ENCODE measurements at places on chromosomes 5 and 9. TPM values are rescaled to one million over a fixed set of nuclear protein-coding genes. Genes with fewer than 3 reads are reported as not detected.

DNA sequence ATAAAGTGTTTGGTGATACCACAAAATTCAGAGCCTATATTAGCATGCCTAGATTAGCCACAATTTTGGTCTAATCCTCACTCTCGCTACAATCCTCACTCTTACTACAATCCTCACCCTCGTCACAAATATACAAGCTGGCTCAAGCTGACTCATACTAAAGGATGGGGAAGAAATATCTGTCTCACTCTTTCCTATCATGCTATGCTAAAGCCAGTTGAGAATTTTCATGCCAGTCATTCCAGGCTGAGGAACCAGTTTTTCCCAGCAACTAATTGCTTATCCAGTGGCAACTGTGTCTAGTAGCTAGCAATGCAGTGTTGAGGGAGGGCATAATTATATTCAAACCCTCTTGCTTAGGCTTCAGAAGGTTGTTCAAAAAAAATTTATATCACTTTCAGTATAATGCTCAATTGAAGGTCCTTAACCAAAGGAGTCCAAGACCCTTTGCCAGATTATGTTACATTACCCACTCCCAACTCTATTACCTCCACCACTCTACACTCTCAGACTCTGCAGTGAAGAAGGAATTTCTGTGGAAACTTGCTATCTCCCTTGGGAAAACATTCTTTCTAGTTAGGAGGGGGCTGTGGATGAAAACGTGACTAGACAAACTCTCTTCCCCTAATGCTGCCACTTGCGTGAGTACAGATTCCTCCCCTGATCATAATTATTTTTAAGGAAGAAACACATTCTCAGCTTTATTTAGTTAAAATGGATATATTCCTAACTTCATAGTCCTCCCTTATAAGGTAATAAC lies 810.3 kb upstream of the ACO1 start:
- no peak for DNase-seq

- DNase-seq: no peak
These were observed 3.1 kb downstream of the KLF9 start for GRCh38 chr9:70411121-70411929.

DNA sequence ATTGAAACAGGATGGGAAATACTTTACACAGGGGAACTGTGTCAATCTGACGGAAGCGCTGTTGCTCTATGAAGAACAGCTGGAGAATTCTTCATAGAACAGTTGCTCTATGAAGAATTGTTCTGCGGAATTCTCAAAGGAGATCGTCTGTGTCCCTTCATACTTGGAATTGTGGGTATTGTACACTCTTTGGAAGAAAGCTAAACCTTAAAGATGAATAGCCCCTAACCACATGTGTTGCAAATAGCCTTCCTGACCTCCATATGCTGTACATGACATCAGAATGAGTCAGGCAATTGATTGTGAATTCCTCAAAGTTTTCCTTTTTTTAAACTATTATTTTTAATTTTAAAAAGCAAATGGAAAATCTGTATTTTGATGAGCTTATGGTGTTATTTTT lies 15.6 kb downstream of the NIM1K start:
- no peak for DNase-seq

ADGRD2 gene
- total RNA-seq: not detected

DMGDH gene
- total RNA-seq: 2.8 TPM

OR1L6 gene
- total RNA-seq: not detected

DNA sequence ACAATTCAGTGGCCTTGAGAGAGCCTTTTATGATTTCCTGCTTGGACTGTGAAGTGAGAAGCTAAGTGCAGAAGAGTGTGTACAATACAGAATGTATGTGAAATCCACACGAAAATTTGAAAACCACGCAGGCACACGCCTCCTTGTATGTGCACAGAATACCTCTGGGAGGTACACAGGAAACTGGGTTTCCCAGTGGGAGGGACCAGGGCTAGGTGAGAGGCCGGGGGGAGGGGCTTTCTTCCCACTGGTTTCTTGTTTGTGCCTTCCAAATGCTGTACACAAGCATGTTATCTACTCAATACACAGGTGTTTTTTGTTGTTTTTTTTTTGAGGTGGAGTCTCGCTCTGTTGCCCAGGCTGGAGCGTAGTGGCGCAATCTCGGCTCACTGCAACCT lies 16.1 kb downstream of the C9orf50 start:
- DNase-seq: no peak

LCP2 gene
- 68.6 TPM for total RNA-seq

MAMDC2 gene
- total RNA-seq: 9.0 TPM

DNAH5 gene
- total RNA-seq: 0.19 TPM

DNA sequence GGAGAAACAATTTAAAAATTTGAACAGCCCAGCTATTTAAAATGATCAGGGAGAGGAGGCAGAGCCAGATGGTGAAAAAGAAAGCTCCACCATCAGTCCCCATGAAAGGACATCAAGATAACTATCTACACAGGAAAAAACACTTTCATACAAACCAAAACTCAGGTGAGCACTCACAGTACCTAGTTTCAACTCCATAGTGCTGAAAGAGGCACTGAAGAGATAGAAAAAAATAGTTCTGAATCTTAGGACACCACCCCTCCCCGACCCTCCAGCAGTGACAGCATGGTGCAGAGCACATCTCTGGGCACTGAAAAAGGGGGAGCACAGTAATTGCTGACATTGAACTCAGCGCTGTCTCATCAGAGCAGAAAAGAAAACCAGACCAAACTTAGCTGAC lies 732.9 kb downstream of the CETN3 start:
- no peak for DNase-seq

DNA sequence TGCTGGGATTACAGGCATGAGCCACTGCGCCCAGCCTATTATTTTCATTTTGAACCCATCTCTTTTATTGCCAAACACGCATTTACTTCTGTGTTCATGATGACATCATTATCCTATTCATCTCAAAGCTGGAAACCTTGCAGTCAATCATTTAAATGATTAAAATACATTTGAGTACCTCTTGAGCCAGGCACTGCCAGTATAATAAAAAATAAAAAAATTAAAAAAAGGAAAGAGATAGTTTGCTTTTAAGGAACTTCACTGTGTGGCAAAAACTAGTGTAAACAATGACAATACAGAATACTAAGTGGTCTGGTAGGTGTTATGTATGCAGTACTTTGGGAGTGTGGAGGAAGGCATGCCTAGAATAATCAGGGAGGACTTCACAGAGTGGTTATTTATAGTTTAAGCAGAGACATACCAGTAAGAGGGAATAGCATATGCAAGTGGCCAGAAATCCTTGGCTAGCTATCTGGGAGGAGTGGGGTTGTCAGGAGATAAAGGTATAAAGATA lies 8.6 kb downstream of the NSD1 start:
- no peak for DNase-seq

- DNase-seq: no peak
These were observed 146.8 kb downstream of the EBF1 start for GRCh38 chr5:158952951-158953350.

- no peak for DNase-seq
These were observed 239.3 kb upstream of the PRDM9 start for GRCh38 chr5:23268136-23268535.

FAM169A gene
- 0.96 TPM for total RNA-seq

DNA sequence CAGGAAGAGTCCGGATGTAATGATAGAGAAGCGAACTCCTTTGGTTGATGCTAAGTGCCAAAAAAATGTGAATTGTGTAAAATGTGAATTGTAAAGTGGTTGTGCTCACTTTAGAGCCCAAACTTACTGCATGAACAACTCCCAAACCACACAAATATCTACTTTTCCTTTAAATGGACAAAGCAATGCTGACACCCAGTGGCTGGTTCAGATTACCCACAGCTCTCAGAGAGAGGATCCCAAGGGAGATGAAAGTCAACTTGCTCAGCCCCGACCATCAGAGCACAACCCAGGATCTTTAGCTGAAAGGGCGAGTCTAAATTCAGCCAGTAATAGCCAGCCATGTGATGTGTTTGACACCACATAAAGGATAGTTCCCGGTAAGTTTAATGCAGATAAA lies 133.7 kb downstream of the NMUR2 start:
- no peak for DNase-seq

FOXD4L6 gene
- 0.19 TPM for total RNA-seq

DNA sequence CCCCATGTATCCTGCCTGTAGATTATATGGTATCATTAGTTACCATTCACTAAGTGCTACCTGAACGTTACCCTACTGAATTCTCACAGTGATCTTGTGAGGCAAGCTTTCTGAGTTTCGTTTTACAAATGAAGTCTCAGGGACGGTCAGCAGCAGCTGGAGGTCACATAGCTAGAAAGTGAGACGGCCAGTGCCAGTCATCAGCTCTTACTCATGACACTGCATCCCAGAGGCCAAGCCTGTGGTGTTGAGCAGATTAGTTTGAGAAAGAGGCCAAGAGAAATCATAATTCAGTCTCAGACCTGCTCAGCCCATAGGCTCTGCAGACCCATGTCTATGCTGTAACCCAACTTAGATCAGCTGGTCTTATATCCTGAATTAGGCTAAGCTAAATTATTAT lies 95.7 kb upstream of the EGFLAM start:
- no peak for DNase-seq

DNA sequence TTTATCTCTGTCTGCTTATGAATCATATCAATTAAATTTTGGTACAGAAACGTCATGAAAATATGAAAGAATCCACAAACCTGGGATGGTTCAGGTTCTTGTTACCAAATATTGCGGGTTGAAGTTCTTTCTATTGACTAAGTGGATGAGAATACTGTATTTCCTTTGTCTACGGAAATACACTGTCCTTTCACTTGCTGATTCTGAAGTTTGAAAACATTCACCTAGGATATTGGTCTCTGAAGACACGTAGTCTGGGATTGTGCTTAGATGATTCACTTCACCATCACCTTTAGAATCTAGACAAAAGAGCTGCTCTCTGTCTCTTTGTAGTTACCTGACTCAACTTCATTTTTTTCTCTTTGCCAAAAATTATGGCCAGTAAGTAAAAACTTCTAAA lies 222.4 kb downstream of the FBN2 start:
- DNase-seq: no peak

GRCh38 chr9:105993921-105994715 lies 299.8 kb downstream of the TMEM38B start:
- no peak for DNase-seq

DNA sequence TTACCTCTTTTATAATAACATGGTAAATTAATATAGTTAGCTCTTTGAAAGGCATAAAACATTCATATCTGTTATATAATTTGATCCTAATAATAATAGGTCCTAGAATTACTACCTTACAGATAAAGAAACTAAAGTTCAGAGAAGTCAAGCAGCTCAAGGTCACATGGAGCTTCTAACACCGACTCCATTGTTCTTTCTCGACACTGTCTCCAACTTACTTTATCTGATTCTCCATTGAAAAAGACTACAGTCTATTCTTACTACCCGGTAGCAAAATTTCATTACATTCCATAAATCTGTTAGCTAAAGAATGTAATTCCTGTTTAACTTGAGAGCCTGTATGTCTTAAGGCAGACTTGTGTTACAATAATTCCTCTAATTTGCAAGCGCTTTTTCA lies 96.3 kb upstream of the TMEM161B start:
- no peak for DNase-seq

FAM13B gene
- total RNA-seq: 37.1 TPM

- DNase-seq: no peak
These were observed 138.7 kb downstream of the PLCXD3 start for GRCh38 chr5:41371738-41372137.

- no peak for DNase-seq
These were observed 6.6 kb downstream of the C1QTNF2 start for GRCh38 chr5:160363660-160364395.

FUBP3 gene
- 32.4 TPM for total RNA-seq

GRCh38 chr5:59587489-59588337 lies 305.8 kb downstream of the PDE4D start:
- DNase-seq: no peak

DNA sequence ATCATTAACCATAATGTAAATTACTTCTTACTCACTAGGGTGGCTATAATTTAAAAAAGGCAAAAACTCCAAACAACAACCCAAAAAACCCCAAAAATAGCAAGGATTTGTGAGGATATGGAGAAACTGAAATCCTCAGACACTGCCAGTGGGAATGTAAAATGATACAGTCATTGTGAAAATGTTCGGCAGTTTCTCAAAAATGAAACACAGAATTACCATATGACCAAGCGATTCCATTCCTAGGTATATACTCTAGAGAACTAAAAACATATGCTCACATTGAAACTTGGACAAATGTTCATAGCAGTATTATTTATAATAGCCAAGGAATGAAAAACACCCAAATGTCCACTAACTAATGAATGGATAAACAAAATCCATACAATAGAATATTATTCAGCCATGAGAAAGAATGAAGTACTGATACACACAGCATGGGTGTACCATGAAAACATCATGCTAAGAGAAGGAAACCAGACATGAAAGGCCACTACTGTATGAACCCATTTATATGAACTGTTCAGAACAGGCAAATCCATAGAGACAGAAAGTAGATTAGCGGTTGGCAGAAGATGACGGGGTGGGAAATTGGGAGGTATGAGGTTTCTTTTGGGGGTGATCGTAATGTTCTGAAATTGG lies 119.1 kb downstream of the MAPKAP1 start:
- DNase-seq: no peak

PCAT7 gene
- total RNA-seq: not detected

All from omental fat pad (tissue), 4 donors.